Stimulated activated CD4-positive, alpha-beta T cell treated with anti-CD3 and anti-CD28 coated beads, Interleukin-1b, Interleukin-23, amount 100 ng/mL, for 24 hours (primary cell): ENCODE measurements at places on chromosomes 16 and 17.

- no peak for DNase-seq
These were observed 279.3 kb downstream of the ABCC12 start for GRCh38 chr16:47876511-47876910.

DNA sequence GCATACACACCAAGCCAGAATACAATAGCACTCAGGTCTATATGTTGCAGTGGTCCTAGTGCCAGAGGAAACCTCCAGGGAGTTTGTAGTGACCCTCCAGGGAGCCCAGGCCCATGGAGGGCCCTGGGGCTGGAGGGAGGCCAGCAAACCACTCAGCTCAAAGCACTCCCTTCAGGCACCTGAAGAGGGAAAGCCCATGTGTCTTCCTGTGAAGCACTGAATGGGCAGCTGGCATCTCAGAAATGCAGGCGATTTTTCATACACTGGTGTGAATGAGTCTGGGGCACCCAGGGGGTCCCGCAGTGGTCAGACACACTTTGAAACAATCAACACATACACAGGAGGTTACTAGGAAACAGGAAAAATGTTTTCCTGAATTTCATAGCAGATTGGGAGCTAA, 12.8 kb downstream of the TBC1D26 start:
- no peak for DNase-seq

- DNase-seq, result no peak
These were observed 537 bp downstream of the CNOT1 start for GRCh38 chr16:58628845-58629732.

DNA sequence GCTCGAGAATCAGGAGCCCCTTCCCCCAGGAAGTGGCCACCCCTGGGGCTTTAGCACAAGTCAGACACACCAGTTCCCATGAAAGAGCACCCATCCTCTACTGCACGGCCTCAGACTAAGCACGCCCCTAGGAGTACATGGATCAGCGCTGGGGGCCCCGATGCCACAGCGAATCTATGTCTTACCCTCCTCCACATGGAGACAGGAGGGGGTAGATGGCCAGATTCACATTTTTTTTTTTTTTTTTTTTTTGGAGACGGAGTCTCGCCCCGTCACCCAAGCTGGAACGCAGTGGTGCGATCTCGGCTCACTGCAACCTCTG, 3.2 kb upstream of the EXOSC6 start:
- no peak for DNase-seq

DNA sequence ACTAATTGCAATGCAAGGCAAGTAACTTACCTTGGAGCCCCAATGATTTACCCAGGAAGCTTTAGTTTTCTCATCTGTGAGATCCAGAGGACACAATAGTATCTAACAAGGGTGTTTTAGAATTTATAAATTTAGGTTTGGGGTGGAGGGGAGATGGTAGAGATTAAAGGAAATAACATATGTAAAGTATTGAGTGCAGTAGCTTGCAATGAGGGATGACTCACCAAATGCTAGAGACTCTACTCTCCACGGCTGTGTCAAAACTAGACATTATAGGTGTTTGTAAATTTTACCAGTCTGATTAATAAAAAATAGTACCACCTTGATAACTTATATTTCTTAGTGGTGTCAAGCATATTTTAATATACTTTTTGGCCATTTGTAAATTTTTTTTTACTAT, 3.7 kb upstream of the ABCA9 start:
- no peak for DNase-seq

DNA sequence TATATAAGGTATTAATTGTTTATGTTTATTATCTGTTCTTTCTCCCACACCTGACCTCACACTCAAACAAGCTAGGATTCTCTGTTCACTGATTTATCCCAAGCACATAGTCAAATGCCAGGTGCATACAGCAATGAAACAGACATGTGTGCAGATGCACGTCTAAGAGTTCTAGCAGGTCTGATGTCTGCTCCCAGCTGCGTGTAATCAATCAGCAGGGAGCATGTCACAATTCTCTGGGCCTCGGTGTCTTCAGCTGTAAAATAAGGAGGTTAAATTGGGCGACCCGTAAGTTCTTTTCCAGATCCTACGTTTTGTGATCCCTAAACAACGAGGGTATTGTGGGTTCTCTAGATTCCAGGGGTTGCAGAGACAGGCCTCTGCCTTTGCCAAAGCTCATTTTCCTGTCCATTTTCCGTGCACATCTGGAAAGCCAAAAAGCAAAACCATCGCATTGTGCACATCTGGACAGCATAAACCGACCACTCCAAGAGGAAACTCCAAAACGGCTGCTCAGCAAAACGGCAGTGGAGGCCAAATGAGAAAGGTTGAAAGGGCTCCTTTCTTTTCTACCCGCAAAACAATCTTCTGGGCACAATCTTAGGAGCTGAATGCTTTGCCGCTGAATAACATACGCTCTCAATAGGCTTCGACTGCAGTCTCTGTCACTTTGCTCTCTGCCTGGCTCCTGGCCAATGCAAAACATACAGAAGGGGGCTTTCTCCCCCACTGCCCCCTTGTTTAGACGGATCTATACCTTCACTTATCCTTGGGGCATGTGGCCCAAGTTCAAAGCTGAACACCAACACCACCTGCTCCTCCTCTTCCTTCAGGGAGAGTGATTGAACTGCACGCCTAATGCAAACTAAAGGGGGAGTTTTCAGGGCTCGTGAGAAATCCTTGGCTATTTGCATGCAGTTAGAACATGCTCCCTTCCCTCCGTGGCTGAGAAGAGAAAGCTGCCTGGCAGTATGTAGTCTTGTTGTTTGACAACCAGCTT, 426.3 kb downstream of the SLC39A11 start:
- DNase-seq, result no peak

- no peak for DNase-seq
These were observed 240.1 kb downstream of the UTP18 start for GRCh38 chr17:51500454-51500853.

DNA sequence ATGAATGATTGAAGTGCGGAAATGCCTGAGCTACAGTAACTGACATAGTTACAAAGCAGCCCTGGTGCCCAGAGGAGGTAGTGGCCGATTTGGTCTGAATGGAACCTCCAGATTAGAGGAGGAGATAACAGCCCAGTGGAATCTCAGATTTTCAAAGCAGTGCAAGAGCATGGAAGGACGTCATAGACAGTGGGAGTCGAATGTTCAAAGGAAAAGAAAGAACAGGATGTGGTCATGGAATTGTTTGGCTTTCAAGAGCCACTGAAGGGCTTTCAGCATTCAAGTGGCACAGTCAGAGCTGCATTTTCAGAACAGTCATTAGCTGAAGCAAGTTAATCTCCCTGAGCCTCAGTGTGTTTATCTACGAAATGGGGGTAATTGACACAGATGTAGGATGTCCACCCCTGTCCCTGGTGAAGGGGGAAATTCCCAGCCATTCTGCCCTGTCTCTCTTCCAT, 104.6 kb upstream of the CACNG3 start:
- DNase-seq, result no peak

GRCh38 chr17:78607038-78607437, 29.8 kb upstream of the DNAH17 start:
- DNase-seq, result no peak

GRCh38 chr16:59144841-59145240, 410.7 kb upstream of the GOT2 start:
- no peak for DNase-seq

- DNase-seq, result no peak
These were observed 3.6 kb upstream of the KRTAP3-1 start for GRCh38 chr17:41012326-41013120.

DNA sequence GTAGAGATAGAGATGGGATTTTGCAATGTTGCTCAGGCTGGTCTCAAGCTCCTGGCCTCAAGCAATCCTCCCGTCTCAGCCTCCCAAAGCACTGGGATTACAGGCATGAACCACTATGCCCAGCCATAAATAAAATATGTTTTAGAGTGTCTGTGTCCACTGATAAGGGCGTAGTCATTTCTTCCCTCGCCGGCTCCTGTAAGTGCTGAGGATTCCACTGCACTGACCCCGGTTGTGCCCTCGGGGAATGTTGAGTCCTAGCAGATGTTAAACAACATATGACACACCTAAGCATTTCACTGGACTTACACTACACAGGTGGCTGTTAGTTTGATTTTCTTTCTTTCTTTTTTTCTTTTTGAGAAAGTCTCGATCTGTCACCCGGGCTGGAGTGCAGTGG, 5.6 kb upstream of the SHMT1 start:
- DNase-seq, result no peak

GRCh38 chr17:37458805-37459204, 30.9 kb upstream of the DUSP14 start:
- no peak for DNase-seq
